ENCODE measurements at places on chromosomes 1 and 21.

GRCh38 chr1:147171399-147172167 lies 687 bp downstream of the PRKAB2 start:
- DNase-seq = no peak

GRCh38 chr1:147260956-147261355 lies 18.5 kb downstream of the CHD1L start:
- no peak for DNase-seq

- no peak for DNase-seq
Observed at GRCh38 chr1:10903821-10904220, 107.4 kb upstream of the CASZ1 start.

- DNase-seq = no peak
Observed at GRCh38 chr1:50474859-50475809, 51.9 kb upstream of the DMRTA2 start.

- no peak for DNase-seq
Observed at GRCh38 chr1:211832661-211833060, 2.1 kb upstream of the LPGAT1 start.

GRCh38 chr1:24193046-24193445 lies 6.0 kb upstream of the IFNLR1 start:
- no peak for DNase-seq

GRCh38 chr21:45575993-45576837 lies 34.0 kb upstream of the SLC19A1 start:
- peak; percentile 8 for DNase-seq

DNA sequence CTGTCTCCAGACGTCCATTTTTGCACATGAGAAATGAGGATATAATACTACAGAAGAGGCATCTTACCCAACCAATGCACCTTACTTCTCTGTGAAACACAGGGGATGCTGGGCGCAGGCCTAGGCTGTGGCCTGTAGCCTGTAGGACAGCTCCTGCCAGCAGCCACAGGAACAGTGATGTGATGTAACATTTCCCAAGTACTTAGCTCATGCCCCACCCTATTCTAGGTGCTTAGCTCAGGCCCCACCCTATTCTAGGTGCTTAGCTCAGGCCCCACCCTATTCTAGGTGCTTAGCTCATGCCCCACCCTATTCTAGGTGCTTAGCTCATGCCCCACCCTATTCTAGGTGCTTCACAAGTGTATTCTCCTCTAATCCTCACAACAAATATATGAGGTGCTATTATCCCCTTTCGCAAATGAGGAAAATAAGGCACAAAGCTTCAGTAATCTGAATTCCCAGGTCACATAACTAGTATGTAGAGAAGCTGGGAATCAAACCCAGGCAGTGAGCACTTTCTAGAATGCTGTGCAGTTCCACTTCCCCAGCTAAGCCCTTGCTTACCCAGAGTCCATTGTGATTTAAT lies 4.6 kb upstream of the NAXE start:
- DNase-seq = no peak

GRCh38 chr1:111723091-111723806 lies 15.9 kb downstream of the INKA2 start:
- DNase-seq = no peak

DNA sequence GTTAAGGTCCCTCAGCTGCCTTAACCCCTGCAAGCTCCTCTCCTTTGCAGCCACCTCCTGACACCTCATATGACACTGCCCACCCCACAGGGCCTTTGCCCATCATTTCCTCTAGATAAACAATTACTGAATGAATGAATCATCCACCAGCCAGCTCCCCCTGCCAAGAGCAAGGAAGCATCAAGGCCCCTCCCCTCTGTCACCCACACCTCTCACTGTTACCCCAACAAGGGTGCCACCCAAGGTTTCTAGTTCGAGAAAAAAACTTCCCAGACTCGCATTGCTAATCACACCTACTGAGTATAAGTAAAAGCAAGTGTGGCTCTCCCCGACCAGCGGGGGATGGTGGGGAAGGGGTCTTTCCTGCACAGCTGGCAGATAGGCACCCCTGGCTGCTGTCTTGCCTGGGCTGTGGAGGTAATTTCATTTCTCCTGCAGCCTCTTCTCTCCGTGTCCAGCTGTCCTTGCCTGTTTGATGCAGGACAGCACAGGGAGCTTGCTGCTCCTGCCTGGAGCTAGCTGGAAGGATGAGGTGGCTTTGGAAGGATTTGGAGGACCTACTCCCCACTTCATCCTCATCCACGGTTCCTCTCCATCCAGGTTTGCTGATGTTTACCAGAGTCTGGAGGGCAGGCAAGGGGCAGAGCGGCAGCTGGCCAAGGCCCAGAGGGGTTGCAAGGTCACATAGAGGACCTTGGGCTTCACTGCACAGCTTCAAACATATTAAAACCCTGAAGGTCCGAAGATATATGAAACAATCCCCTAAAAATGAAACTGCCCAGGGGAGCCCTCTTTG lies 33.1 kb upstream of the LBR start:
- DNase-seq = no peak

DNA sequence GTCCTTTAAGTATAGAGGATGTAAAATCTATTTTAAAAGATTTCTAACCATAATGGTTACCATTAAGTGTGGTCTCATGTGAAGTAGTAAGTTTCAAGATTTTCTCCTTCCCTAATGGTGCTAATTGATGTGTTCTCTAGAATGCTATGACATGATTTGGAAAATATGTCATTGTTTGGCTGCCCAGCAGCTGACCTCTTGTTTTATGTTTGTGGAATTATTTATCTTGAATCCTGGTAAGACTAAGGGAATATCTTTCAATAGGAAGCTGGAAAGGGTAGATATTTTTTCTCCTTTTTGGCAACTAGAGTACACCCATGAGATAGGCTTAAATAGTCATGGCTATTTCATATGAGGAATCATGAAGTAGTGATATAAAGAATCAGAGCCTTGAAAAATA lies 139.8 kb upstream of the CHODL start:
- no peak for DNase-seq

GRCh38 chr1:193846876-193847604 lies 660.6 kb upstream of the B3GALT2 start:
- DNase-seq = no peak

GRCh38 chr21:45630066-45630694 lies 13.3 kb upstream of the PCBP3 start:
- no peak for DNase-seq

- no peak for DNase-seq
Observed at GRCh38 chr1:179870870-179871269, 6.7 kb downstream of the TOR1AIP2 start.

GRCh38 chr1:23763041-23763577 lies 15.1 kb upstream of the PITHD1 start:
- DNase-seq = no peak

DNA sequence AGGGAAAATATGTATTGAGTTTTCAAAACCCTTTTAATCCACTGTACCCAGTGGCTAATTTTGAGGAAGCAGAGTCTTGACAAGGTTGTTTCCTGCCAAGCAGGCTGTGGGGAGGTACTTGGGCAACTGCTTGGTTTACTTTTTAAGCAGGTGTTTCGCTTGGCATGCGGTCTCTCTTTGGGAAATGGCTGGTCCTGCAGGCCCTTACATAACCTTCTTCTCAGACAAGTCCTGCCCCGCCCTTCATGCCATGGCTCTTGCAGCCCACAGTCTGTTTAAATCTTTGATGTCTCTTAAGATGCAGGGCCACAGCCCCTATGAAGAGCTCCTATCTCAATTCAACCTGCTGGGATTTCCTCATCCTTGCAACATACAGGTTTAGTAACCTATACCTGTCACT lies 36.0 kb upstream of the ABCD3 start:
- DNase-seq = no peak

DNA sequence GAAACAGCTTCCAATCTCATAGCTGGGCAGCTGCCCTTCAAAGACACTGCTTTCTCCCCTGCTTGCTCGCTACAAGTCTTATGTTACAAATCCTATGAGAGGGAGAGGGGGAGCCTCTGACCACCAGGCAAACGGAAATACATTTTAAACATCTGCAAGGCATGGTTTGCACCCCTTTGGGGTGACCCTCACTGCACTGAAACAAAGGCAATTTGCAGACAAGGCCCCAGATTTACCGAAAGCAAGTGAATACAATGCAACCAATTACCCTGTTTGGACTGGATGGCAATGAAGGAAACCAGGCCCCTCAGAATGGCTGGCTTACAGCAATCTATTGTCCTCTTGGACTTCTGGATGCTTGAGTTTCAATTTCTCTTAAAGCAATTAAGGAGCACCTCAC lies 11.8 kb upstream of the ATP13A2 start:
- no peak for DNase-seq

GRCh38 chr1:162502928-162503327 lies 5.3 kb downstream of the UHMK1 start:
- no peak for DNase-seq

DNA sequence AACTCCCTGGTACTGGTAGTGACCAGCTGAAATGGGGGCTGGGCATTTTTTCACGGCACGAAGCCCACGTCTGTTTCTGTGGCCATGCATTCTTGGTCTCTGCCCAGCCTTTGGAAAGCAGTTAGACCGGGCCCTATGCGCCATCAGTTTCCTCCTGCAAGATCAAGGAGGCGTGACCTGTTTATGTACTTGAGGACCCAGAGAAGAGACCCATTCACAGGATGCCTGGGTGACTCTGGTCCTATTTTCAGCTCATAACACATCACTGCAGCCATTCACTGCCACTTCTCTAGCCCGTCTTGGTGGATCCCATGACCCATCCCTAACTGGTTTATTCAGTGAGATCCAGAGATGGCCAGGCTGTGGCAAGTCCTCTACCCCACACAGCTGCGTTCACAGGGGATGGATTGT lies 70.4 kb downstream of the SPSB1 start:
- no peak for DNase-seq

- no peak for DNase-seq
Observed at GRCh38 chr1:238672262-238672661, 714.1 kb upstream of the CHRM3 start.

- no peak for DNase-seq
Observed at GRCh38 chr1:53359934-53360276, 32.0 kb upstream of the LRP8 start.

DNA sequence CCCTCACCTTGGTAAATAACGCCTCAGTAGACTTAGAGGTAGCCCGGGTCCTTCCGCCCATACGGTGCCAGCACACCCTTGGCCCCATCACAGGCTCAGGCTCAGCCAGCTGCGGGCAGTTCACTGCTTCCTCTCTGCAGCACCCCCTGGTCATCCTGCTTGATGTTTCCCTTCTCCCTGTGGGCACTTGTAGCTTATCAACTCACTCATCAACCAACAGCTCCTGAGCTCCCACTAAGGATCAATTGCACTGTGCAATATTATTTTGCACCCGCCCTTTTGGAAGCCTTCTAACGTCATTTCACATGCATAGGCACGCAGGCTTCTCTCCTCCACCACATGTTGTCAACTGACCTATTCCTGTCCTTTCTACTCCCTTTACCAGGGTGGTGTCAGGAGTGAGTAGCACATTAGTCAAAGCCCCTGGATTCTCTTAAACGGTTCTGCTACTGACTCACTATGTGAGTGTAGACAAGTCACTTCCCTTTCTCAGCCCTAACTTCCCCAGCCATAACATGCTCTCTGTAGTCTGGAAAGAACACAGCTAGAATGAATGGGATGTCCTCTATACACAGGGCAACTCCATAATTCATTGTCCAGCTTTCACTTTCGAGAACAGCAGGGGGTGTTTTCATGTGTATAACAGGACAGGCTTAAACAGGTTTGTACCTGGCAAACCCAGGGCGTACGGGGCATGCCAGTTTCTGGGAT lies 47.1 kb upstream of the IRF2BP2 start:
- DNase-seq = no peak

GRCh38 chr1:92755541-92756461 lies 29.1 kb downstream of the EVI5 start:
- DNase-seq = no peak

DNA sequence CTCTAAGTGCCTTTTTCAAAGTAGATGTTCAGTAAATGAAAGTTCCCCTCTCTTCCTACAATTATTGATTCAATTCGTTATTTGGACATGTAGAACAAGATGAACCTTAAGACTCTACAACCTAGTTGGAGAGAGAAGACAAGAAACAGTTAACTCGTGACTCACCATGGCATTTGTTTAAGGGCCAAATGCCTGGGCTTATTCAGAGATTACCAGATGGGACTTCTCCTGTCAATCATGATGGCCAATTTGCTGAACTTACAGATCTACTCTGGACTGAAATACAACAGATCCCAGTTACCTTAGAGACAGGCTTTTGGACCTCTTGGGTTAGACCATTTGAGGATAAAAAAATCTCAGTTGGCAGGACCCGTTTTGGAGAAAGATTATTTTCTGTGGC lies 93.5 kb downstream of the C1orf94 start:
- DNase-seq = no peak

DNA sequence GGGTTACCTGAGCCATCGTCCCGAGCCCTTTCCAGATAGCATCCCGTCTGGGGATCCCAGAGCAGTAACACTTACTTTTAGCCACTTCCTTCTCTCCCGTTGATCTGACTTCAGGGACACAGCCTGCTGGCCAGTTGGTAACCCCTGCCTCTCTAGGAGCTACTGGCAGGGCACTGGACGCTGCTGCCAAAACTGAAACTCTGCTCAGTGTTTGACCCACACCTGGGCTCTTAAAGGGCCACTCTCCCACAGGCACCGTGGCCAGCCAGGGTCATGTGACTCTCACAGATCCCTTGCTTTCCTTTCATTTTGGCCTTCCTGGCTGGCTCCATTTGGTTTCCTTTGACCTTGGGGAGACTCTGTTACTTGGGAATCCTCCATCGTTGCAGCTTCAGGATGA lies at the start of gene PIGR:
Gene PIGR (minus strand): TSS at position 206 of the 400 bp plus-strand sequence. CDS start 5,935 bp downstream, outside the sequence.
- DNase-seq = no peak

- no peak for DNase-seq
Observed at GRCh38 chr1:22077728-22078127, 25.2 kb downstream of the CDC42 start.

DNA sequence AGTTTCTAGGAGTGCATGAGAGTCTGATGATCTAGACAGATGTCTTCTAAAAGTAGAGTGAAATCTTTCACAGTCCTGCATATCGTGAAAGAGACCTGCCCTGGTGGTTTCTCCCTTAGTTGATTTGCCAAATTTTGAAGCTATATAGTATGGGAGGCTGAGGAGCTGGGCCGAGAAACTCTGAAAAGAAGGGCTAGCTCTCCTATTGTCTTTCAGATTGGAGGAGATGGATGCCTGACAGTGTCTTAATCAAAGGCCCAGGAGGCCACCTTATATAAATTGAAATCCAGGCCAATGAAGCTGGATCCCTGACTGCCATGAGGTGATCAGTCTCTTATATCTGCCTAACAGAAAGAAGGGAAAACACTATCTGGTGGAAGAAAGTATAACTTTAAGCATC lies 18.4 kb upstream of the CD84 start:
- DNase-seq = no peak

- DNase-seq = no peak
Observed at GRCh38 chr1:222251847-222252246, 296.1 kb downstream of the HHIPL2 start.

DNA sequence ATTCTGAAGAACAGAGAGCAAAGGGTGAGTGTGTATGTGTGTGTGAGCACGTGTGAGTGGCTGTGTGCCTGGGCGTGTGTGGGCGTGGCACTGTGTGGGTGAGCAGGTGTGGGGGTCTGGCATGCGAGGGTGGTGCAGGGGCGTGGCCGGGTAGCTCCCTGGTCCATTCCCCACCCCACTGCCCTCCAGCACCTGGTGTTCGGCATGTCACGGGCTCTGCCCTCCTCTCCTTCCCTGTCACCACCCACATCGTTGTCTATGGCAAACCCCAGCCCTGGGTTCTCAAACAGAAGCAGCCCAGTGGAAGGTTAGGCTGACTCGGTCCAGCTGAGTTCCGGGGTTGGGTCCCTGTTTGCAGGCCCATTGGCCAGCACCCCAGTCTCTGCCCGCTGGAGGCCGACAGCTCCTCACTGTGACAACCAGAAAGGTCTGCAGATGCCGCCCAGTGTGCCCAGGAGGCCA lies 39.8 kb downstream of the UBE2G2 start:
- DNase-seq = no peak

GRCh38 chr1:242764161-242764560 lies 239.7 kb upstream of the PLD5 start:
- DNase-seq = no peak

Measured in activated CD4-positive, CD25-positive, alpha-beta regulatory T cell treated with anti-CD3 and anti-CD28 coated beads, Interleukin-2, amount 50 U/mL, for 72 hours (primary cell).